ENCODE measurements at places on chromosomes 4 and X. TPM values are rescaled to one million over a fixed set of nuclear protein-coding genes. Genes with fewer than 3 reads are reported as not detected.

TMPRSS11B gene
- total RNA-seq = not detected

- no peak for DNase-seq
Observed at GRCh38 chr4:89915937-89916336, 21.3 kb downstream of the MMRN1 start.

DNA sequence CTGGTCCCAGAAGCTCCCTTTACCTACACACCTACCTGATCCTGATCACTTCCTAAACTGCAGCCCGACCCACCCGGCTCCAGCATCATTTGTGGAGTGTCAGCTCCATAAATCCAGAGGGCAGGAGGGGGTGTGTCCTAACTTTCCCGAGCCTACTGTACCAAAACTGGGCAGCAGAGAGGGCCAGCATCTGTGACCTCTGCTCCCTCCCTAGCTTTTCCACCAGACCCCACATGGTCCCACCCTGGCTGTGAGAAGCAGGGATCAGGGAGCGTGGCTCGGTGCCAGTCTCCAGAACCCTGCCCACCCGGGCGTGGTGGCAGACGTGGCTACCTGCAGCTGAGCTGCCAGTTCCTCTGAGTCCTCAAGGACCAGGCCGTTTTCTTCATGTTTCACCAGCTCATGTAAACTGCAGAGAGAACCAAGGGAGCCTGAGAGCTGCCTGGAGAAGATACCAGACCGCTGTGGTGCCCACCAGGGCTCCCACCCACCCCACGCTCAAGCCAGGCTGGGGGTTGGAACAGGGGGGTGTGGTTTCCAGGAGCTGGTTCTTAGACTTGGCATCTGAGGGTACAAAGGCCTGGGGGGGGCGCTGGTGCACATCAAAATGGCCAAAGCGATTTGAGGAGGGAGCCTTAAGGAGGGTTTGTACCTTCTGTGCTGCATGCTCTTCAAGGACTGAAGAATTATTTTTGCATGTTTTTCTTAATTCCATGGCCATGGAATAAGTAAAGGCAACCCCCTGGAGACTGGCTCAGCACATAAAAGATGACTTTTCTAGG lies 76.7 kb upstream of the DRD5 start:
- DNase-seq = no peak

VSIG1 gene
- 1.6 TPM for total RNA-seq

GUCY1A1 gene
- 63.1 TPM for total RNA-seq

DNA sequence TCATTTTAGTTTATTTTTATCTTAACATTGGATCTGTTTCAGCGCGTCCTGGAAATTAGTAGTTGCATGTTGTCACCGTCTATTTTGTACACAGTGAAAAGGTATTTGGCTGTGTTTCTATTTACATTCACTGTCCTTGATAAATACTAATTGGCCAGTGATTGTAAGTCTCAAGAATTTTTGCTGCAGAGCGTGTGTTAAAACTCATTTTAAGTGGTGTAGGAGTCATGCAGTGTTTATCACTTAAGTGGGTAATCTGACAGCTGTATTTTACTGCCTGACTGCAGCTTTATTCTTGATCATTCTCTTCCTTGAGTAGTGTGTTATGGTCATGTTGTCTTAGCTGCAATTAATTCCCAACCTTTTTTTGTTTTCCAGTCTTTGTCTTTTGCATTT lies 9.8 kb downstream of the GUCY1A1 start:
- DNase-seq = no peak

GRCh38 chr4:88791274-88791673 lies 93.6 kb upstream of the NAP1L5 start:
- no peak for DNase-seq

All from lower lobe of right lung (tissue), 2 donors.